ENCODE measurements at places on chromosomes 1 and 21.
A peak's percentile ranks its signal among the peaks of the same experiment; 100 is the strongest.

DNA sequence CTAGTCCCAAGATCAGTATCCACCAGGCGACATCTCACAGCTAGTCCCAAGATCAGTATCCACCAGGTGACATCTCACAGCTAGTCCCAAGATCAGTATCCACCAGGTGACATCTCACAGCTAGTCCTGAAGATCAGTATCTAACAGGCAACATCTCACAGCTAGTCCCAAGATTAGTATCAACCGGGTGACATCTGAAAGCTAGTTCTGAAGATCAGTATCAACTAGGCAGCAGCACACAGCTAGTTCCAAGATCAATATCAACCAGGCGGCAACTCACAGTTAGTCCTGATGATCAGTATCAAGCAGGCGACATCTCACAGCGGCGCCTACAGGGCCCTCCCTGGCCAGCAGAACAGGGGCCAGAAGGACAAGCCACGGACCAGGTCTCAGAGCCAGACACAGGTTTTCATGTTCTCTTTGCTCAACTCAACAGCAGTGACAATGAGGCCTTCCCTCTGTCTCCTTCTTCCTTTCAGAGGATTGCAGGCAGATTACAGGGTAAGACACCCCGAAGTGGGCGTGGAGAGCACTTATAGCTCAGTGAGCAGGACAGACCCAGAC is 32.5 kb downstream of the NPHP4 start:
- no peak for DNase-seq

DNA sequence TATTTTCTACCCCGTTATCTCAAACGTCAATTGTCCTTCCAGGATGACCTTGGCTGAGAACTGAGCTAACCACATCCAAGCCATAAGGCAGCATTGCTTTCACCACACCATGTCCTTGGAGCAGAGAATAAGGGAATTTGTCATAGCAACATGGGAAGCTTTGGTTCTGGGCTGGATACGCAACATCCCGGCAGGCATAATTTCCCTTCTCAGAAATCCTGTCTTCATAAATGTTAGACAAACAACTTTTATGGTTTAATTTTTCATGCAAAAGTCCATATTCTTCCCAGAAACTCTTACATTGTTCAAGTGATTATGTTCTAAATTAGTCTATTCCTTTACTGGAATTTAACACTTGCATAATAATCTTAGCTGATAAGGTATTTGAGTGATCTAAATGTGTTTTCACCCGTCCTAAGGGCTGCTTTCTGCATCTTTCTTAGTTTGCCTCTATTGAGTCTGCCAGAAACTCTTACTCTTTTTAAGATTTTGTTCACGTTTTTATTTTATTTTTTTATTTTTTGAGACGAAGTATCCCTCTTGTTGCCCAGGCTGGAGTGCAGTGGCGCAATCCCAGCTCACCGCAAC is 51.8 kb downstream of the KCNJ15 start:
- no peak for DNase-seq

GRCh38 chr1:234478152-234478480 is 863 bp downstream of the TARBP1 start:
- peak; percentile 31 for DNase-seq

DNA sequence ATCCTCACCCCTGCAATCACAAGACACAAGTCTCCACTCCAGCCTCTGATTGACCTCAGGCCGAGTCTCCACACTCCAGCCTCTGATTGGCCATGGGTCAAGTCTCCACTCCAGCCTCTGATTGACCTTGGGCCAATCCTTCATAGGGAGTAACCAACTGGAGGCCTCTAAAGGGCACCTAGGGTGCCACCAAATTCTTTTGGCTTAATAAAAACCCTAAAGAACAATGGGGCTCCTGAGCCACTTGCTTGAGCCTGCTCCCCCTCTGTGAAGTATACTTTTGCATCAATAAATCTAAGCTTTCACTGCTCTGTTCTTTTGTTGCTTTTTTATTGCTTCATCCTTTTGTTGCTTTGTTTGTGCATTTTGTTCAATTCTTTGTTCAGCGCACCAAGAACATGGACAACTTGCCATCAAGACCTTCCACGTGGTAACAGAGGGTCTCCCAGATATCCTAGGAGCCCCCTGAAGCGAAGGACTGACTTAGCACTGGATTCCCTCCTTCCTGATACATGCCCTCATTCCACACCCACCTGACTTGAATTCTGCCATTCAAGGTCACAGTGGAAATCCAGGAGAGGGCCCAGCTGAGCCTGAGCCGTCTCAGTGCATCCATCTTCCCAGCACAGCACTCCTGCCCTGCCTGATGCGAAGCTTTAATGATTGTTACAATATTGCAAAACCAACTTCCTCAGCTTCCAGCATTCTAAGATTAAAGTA is 152.9 kb downstream of the NPHP4 start:
- DNase-seq = no peak

GRCh38 chr1:154802982-154803920 is 66.8 kb downstream of the KCNN3 start:
- no peak for DNase-seq

- no peak for DNase-seq
These were observed 86.4 kb upstream of the IGSF21 start for GRCh38 chr1:18021242-18021641.

DNA sequence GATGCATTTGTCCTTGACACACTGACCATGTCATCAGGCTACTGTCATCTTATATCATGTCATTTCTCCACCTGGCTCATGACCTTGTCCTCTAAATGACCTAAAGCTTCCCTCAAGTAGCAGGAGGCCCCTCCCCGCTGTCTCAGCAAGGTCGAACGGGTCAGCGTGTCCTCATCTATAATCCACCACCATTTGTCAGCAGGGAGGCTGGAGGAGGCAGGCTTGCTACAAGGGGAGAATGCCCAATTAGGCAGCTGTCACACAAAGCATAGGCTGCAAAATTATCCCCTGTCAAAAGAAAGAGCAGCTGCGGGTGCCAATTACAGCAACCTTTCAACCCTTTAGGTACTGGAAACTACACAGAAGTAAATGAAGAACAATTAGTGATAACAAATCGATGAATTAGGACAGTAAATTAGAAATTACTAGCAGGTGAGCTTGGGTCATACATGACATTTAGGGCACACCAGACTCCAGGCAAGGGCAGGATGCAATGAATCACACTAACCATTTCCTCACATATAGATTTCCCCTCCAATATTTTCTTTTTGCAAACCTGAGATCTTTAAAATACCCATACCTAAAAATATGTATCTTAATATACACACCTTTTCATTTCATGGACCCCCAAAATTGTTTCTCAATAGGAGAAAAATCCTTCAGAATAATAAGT is 61.2 kb downstream of the NRIP1 start:
- no peak for DNase-seq

GRCh38 chr1:70617728-70618127 is 206.7 kb downstream of the CTH start:
- DNase-seq = no peak

DNA sequence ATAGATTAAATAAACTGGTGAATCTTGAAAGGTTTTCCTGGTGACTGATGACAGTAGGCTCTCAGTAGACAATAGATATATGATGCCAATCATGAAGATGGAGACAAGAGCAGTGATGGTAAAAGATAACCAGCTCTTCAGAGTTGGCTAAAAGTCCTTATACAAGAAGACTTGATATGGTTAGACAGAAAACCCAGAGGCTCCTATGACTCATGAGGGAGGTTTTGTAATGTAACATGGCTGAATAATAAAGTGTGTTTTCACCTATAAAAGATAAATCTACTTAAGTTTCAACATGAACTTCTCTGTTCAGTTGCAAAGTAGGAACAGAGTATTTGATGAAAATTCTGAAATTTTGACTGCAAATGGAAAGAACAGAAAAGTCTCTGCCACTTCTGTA is 12.7 kb upstream of the CRNN start:
- no peak for DNase-seq

DNA sequence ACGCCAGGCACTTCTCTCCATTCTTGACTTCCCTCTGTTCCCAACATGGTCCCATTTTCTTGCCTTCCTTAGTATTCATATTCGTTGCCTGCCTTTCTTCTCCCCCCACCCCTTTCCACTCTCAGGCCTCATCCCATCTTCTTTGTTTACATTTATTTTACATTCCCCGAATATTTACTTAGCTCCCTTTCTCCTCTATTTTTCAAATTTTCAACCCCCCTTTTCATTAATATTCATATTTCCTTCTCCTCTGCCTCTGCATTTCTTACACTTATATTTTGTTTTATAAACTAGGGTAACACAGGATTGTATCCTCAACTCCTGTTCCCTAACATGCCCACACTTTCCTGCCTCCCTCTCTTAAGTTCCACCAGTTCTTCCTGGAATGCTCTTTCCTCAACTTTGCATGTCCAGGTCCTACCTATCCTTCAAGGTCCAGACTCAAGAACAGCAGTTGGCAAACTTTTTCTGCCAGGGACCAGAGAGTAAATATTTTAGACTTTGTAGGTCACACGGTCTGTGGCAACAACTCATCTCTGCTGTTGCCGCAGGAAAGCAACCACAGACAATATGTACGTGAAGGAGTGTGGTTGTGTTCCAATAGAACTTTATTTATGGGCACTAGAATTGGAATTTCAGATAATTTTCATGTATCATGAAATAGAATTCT is 29.8 kb upstream of the A3GALT2 start:
- DNase-seq = no peak

- DNase-seq = no peak
These were observed 32.4 kb upstream of the MAB21L3 start for GRCh38 chr1:116078699-116079223.

DNA sequence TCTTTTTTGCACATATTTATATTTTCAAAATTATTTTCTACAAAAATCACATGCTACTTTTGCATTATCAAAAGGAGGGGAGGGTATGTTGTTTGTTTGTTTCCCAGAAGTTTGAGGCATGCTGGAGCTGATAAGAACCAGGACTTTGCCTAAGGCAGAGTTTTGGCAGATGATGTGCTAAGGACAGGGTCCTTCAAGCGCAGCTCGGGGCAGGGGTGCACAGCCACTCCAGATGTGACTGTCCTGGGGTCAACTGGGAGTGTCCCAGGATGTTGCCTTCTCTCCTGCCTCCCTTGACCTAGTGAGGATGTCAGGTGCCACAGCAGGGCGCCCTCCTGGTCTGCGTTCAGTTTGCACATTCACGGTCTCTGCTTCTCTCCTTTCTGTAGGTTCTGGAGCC is 42.6 kb upstream of the SRRM1 start:
- no peak for DNase-seq

DNA sequence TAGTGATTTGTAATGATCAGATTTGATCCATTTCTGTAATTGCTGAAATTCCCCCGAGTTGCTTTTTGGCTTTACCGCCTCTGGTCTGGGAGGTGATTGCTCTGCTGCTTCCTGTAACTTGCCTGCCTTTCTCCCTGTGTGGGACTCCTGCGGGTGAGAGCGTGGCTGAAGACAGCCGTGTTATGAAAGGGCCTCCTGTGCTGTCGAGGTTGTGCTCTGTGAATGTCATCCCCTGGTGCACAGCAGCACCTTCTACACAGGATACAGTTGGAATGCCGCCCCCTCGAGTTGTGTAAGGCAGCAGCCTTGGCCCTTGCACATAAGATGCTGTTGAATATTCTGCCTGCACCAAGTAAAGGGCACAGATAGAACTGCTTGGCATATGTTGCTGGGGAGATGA is 5.9 kb downstream of the SOD1 start:
- DNase-seq = no peak

DNA sequence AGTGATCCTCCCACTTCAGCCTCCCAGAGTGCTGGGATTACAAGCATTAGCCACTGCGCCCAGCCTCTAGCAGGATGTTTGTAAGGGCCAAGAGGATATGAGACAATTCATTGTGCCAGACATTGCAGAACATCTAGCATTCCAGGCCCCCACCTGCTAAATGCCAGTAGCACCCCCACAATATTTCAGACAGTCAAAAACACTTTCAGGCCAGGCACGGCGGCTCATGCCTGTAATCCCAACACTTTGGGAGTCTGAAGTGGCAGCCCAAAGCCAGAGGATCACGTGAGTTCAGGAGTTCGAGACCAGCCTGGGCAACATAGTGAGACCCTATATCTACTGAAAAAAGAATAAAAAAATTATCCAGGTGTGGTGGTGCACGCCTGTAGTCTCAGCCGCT is 12.9 kb downstream of the PPIE start:
- no peak for DNase-seq

DNA sequence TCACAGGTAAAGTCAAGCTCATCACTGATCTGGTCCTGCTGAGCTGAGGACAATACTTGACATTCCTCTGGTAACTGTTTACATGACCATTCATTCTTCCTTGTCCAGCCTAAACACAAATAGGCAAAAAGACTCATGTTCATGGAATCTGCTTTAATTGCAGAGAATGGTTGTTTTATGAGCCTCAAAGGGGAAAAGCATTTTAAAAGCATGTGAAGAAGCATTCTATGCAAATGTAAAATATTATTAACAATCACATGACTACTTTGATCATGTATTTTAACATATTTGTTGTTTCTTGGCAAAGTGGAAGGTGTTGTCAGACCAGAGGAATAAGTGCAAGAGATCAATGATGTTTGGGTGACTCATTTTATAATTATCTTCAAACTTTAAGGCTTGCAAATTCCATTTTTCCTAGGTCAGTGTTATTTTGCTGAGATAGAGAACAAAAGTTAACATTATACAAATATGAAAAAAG is 133.7 kb downstream of the RUNX1 start:
- DNase-seq = no peak

GRCh38 chr1:213942061-213942460 is 45.7 kb upstream of the PROX1 start:
- no peak for DNase-seq

DNA sequence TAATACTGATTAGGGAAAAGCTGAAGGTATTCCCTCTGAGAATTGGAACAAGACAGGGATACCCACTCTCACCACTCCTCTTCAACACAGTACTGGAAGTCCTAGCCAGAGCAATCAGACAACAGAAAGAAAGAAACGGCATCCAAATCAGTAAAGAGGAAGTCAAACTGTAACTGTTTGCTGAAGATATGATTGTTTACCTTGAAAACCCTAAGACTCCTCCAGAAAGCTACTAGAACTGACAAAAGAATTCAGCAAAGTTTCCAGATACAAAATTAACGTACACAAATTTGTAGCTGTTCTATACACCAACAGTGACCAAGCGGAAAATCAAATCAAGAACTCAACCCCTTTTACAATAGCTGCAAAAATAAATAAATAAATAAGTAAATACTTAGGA is 78.6 kb downstream of the EXTL2 start:
- DNase-seq = no peak

DNA sequence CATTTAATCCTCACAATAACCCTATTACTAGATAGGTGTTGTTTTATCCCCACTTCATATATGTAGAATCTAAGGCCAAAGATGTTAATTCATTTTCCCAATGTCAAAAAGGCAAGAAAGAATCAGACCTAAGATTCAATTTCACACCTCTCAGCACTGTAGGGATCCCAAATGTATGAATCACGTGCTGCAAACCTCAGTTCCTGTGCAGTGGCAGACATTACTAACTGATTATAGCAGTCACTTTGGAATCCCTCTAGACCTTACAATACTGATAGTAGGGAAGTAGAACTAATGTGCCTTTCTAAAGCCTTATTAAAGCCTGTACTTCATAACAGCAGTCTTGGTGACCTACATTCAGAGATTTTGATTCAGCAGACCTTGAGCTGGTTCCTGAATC is 2.3 kb downstream of the C1orf87 start:
- no peak for DNase-seq

DNA sequence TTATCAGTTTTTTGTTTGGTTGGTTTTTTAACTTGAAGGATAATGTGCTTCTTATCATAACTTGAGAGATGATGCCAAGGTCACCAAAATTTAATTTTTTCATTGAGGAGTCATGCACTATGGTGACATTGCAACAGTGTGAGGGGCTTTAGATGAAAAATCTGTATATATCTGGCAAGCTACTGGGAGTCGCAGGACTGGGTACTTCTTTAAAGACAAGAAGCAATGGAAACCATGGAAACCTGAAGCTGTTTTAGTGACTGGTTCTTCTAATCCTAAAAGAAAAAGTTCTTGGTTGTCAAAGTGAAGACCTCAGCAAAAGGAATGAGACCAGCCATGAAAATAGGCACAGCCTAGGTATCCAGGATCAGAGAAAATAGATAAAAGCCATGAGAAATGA is 31.1 kb downstream of the ZC3H11B start:
- DNase-seq = no peak

All from activated CD4-positive, CD25-positive, alpha-beta regulatory T cell treated with anti-CD3 and anti-CD28 coated beads, Interleukin-2, amount 50 U/mL, for 16 hours (primary cell).